Activated T-cell treated with anti-CD3 and anti-CD28 coated beads, Interleukin-2, amount 50 U/mL, for 72 hours (primary cell): ENCODE measurements at places on chromosomes 12 and 14. TPM values are rescaled to one million over a fixed set of nuclear protein-coding genes. Genes with fewer than 3 reads are reported as not detected.

GRCh38 chr14:20436363-20436755 is 393 bp upstream of the KLHL33 start:
- no peak for DNase-seq

- DNase-seq: no peak
Observed at GRCh38 chr14:42629553-42629952, 1022.9 kb downstream of the LRFN5 start.

DNA sequence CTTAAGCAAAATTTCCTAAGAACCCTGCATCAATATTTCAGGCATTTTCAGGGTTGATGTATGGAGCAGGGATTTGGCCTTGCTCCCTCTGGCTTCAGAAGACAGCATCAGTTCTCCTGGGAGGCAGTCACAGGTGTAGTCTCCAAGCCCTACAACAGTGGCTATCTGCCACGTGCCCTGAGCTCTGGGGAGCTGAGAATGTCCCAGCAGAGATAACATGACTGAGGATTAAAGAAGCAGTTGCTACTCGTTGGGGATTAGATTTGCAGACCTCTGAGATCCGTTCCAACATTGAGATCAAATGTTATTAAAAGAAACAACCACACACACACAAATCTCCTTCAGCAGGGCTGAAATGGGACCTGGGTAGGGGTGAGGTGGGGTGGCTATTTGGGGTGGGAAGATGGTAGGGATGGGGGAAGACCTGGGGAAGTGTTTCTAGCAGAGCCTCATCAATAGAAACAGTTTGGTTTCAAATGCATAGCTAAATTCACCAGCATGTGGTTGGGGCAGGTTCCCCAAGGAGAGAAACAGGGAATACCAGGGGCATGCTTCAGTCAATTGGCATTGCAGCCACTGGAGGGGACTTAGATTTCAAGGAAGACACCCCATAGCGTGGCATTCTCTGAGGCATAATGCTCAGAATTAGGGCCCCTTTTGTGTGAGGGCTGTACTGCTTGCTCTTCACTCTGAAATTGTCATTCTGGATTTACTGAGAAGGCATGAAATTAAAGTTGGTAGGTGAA is 15.2 kb upstream of the FAM234B start:
- DNase-seq: no peak

GRCh38 chr14:37172024-37172869 is at the start of gene SLC25A21:
Gene SLC25A21 (minus strand): TSS chr14:37172606.
- peak; percentile 3 for DNase-seq

GRCh38 chr12:116642683-116643082 is 83.5 kb downstream of the MAP1LC3B2 start:
- no peak for DNase-seq

PRKD1 gene
- total RNA-seq: not detected

GRCh38 chr14:34404416-34404815 is 57.6 kb downstream of the SPTSSA start:
- no peak for DNase-seq

STON2 gene
- total RNA-seq: 0.12 TPM

DNA sequence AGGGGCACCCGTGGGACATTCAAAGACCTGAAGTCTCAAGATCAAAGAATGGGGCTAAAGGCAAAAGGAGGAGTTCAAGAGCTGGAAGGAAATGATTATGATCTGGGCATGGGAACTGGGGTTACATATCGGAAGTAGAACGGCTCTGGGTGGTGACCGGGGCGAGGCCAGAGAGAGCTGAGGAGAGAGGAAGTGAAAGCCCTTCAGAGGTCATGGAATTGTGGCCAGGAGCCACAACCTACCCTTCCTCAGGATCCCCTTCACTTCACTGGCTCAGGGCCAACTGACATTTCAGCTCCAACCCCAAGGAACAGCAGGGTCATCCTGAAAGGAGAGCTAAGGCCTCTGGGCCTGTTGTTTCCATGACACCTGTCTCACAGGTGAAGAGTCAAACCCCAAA is 57.8 kb downstream of the GALNT16 start:
- DNase-seq: no peak

DNA sequence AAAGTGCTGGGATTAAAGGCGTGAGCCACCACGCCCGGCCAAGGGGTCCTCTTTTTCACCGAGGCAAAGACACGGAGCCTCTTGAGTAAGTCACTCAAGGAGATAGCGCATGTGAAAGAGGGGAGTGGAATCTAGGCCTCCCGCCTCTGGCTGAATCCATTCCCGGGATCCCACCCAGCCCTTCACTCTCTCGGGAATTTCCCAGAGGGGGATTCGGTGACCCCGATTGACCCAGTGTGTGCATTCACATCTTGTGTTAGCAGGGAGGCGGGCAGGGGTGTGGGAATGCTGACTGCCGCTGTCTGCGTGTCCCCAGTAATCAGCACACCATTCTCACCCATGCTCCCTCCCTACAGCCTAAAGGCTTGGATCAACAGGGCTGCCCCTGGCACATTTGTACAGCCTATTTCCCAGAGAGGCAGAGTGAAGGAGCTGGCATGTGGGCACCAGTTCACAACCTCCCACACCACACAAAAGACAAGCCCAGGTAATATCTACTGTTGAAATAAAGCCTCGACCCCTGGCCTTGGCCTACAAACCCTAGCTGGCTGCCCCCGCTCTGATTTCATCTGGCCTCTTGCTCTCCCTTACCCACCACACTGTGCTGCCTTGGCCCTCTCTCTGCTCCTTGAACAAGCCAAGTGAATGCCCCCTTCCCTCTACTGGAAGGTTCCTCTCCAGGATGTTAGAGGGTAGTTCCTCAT is 1.3 kb upstream of the LTBP2 start:
- DNase-seq: no peak

SERPINA3 gene
- not detected for total RNA-seq

PRICKLE1 gene
- total RNA-seq: not detected

GRCh38 chr12:109331301-109331952 is 16.3 kb upstream of the MYO1H start:
- DNase-seq: no peak

DNA sequence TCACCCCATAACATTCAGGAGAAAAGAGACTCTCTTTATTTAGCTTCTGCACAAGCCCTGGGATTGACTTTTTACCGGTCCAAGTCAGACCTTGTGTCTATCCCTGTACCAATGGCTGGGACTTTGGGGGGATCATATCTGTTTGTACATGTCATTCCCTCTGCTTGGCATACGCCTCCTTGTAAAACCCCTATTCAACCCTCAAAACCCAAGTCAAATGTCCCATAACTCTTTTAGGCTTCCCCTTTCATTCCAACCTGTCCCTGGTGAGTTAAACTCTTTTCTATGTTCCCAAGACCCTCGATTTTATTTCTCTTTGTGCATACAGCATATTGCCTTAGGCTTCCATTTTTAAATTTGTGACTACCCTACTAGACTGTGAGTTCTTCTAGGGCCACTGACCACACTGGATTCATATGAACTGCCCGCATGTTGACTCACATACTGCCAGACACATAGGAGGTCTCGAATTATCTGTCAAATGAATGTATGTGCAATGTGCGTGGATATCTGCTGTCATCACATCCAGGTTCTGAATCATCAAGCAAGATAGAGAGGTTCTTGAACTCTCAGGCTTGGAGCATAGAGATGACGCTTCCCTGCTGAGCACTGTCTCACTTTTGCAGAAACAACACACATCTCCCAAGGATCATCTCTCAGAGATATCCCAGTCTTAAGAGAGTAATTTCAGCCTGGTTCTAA is 548.6 kb upstream of the TBX3 start:
- DNase-seq: no peak

- DNase-seq: no peak
Observed at GRCh38 chr12:95220726-95221125, 3.1 kb downstream of the VEZT start.

DNA sequence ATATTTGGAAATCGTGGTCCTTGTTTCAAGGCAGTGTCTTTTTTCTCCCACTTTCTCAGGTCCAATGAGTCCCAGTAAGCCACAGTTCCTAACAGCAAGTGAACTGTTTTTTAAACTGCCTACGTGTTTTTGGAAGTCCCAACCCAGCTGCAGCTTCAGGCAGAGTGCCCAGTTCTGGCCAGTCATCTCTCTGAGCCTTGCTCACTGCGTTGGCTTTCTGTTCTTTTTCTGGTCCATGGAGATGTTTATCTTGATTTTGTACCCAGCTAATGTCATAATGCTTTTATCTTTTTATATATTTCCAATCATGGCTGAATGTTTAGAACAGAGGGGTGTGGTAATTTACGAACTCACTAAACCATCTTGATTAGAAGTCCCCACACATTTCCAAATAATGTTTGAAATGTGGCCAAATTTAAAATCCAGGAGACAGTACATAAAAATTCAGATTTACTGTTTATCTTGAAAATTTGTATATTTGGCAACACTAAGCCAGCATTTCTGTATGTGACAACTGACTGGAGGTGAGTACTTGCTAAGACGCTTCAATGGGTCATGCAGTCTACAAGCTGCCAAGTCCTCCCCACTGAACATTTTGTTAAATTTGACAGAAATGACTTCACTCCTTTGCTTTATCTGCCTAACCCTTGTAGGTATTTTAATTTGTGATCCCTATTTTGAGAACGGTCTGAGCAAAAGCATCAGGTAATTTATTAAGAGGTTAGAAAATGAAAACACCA is 46.1 kb upstream of the OTOGL start:
- no peak for DNase-seq

DNA sequence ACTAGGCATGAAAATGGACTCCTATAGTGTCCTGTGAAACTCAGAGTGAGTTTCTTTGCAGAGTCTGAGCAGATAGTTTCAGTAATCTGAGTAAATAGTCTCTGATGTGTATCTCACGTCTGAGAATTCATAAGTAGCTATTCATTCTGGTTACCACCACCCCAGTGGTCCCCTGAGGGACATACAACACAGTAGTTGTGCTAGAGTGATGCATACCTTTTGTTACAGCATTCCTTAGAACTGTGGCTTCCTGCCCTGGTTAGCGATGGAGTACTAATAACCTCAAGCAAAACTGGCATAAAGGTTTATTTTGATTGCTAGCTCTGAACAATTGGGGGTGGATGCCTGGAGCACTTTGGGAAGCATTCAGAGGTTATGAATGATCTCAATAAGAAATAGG is 114.7 kb downstream of the DAAM1 start:
- no peak for DNase-seq
